ENCODE measurements at places on chromosomes 6 and 20.

- DNase-seq, result no peak
Observed at GRCh38 chr20:13200767-13201500, 20.1 kb upstream of the ISM1 start.

GRCh38 chr20:16493486-16493885, 79.8 kb downstream of the KIF16B start:
- DNase-seq, result no peak

DNA sequence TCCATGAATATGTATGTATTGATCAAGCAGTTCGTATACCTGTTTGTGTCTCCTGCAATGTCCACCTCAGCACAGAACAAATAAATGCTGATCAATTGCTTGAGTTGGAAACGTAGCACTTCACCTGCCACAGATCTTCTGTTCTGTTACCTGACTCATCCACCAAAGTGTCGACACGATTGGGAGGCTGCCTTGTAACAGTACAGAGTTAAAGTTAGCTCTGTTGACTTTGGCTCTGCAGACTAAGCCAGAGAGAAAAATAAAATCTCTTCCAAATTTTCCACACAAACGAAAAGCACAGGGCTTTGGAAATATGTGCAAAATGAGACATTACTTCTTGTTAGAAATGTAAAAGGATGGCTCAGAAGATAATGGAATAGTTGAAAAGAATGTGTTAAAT, 245.4 kb downstream of the NRN1 start:
- no peak for DNase-seq

- no peak for DNase-seq
Observed at GRCh38 chr6:119742188-119742803, 392.7 kb upstream of the MAN1A1 start.

GRCh38 chr6:20564269-20564668, 30.0 kb downstream of the CDKAL1 start:
- no peak for DNase-seq

DNA sequence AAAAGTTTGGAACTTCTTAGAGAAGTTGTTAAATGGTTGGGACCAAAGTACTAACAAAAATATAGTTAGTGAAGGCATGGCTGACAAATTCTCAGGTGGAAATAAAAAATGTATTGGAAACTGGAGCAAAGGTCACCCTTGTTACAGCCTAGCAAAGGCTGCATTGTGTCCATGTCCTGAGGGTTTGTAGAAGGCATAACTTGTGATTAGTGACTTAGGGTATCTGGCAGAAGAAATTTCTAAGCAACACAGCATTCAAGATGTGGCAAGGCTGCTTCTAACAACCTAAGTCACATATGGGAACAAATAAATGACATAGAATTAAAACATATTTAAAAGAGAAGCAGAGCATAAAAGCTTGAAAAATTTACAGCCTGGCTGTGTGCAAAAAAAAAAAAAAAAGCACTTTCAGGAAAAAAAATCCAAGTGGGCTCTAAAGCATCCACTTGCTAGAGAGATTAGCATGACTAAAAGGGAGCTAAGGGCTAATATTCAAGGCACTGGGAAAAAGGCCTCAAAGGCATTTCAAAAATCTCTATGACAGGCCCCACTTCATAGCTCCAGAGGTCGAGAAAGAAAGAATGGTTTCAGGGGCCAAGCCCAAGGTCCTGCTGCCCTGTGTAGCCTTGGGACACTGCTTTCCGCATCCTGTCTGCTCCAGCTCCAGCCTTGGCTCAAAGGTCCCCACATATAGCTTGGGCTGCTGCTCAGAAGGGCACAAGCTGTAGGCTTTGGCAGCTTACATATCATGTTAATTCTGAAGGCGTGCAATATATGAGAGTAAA, 453.2 kb upstream of the PTCHD4 start:
- DNase-seq, result no peak

DNA sequence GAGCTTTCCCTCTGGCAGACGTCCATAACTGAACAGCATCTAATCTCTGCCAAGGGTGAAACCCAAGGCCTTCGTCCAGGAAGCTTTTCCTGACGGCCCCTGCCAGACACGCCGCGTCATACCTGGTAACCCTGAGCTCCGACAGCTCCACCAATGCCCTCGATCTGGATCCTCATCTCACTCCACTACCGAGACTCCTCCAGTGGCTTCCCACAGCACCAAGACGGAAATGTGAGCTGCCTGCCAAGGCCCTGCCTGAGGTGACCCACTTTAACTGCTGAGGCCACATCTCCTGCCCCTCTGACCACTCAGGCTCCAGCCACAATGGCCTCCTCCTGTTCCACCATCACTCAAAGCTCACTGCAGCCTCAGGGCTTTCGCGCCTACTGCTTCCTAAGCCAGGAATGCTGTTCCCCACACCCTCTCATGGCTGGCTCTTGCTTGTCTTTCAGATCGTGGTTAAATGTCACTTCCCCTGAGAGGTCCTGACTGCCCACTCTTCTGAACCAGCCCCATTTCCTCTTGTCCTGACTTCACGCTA, 143.2 kb downstream of the PREX1 start:
- no peak for DNase-seq

DNA sequence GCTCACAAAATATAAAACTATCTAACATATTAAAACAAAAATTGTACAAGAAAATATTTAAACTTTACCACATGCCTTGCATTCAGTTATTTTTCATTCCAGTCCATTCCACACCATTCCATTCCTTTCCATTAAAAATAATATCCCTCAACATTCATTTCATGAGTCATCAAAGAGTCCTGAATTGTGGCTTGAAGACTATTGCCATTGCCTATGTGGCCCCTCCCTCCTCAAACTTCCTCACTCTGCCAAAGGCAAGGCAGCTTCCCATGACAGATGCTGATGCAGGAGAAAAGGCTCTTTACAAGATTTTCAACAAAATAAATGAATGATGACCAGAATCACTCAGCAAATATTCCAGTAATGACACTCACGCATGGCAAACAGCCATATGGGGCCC, 31.7 kb downstream of the IL20RA start:
- no peak for DNase-seq

DNA sequence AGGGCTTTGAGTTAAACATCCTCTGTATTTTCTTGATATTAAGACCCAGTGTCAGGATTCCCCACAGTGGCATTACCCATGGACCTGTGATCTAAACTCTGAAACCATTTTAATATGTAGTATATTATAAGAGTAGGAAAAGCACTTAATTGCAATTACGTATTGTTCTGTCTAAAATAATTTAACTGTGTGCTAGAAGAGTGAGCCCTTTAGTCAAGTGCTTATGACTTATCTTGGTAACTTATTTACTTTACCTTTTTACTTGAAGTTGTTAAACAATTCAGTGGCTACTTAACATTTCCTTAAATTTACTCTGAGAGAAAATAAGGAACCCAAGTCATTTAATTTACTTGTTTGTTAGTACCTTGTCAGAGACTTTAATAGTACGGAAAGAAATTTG, 173.6 kb downstream of the CDKAL1 start:
- DNase-seq, result no peak

DNA sequence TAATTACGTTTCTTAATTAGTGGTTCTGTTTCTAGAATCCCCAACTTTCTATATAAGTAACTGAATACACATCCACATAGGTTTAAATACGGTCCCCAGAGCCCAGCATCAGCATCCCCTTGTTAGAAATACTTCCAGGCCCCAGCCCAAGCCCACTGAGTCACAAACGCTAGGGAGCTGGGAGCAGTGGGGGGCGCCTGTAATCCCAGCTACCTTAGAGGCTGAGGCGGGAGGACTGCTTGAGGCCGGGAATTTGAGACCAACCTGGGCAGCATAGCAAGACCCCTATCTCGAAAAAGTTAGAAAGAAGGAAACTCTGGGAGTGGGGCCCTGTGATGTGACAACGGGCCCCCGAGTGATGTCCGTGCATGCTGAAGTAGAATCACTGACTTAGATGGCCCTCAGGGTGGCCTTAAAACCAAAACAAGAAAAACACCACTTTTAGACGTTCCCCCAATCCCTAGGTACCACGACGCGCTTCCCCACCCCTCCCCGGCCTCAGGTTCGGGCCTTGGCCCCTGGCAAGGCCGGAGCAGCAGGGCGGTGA, 1.3 kb upstream of the PPP1R3G start:
- no peak for DNase-seq

- DNase-seq, result no peak
Observed at GRCh38 chr6:36373368-36374019, 14.0 kb downstream of the ETV7 start.

DNA sequence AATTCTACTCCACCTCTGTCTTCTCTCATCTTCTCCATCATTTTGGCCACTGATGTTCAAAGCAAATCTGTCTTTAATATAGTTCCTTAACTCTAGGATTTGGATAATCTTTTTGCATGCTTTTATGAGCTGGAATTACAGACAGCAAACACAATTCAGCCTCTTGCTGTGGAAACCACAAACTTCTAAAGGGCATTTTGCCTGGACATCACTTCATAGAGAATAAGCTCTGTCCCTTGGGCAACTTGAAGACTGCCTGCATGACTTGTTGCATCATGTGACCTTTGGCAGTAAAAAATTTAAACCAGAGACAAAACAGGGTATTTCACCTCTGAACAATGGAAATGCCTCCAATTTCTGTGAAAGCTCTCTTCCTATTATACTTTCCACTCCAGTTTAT, 74.1 kb upstream of the HDDC2 start:
- DNase-seq, result no peak

DNA sequence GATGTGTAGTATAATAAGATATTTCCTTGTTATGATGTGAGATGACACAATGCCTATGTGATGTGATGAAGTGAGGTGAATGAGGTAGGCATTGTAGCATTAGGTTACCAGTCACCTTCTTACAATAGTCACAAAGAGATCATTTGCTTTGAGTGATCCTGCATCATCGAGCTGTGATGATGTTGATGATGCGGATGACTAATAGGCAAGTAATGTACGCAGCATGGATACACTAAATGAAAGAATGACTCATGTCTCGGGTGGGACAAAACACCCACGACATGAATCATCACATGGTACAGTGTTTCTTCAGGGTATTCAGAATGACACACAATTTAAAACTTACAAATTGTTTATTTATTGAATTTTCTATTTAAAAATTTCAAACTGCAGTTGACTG, 806.3 kb upstream of the GJE1 start:
- DNase-seq, result no peak
